ENCODE measurements at places on chromosomes 1 and 21.

DNA sequence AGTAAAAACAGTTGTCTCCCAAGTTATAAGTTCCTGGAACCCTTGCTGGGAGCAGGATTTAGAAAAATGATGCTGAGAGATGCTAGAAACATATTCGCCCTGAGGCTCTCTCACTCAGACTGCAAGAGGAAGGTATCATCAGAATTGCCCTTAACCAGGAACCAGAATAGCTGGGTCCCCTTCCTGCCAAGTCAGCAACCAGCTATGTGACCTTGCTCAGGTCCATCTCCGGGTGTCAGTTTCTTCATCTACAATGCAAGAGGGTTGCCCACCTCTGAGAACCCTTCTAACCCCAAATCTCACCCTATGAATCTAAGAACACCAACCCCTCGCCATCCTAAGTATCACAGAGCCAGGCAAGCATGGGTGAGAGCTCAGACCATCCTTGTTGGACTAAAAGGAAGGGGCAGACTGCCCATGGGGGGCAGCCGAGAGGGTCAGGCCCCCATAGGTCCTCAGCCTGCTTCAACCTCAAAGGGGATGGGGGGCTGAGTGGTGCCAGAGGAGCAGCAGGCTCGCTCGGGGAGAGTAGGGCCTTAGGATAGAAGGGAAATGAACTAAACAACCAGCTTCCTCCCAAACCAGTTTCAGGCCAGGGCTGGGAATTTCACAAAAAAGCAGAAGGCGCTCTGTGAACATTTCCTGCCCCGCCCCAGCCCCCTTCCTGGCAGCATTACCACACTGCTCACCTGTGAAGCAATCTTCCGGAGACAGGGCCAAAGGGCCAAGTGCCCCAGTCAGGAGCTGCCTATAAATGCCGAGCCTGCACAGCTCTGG lies 390 bp upstream of the S100A9 start:
- no peak for DNase-seq

DNA sequence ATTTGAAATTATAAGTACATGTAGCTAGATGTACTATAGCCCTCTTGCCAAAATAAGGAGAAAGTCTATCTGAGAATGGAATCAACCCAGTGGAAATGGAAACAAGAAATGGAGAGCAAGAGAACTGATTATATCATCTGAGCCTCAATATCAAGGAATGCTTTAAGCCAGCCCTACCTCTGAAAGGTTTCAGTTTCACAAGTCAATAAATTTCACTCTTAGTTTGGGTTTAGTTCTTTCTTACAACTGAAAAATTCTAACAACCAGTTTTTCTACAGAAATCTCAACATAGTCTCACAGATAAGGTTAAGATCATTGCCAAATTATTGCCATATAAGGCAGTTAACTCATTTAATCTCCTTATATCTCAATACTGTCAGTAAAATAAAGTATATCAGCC lies 80.0 kb downstream of the EPS15 start:
- no peak for DNase-seq

DNA sequence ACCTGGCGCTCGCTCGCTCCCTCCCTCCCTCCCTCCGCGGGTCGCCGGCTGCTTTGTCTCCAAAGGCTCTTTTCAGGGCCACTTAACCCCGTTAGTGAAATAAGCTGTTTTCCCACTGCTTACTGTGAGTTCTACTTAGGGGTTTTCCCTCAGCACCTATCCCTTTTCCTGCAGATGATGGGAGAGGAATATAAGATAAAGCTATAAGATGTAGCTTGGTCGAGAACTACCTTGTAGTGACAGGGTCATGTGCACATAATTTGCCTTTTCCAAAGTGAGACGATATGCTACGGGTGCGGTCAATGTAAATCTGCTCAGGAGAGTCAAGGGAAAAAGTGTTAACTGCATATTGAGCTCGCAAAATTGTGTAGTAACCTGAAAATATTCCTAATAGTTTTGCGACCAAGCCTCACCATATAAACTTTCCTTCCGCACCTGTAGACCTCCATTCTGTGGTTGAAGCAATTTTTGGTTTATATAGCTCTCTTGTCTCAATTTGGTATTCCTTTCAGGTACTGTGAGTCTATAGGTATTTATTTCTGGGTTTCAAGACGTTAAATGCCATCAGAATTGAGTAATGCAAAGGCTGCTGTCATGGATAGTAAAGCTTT lies 55.8 kb upstream of the BOLA1 start:
- no peak for DNase-seq

GRCh38 chr1:205504311-205505075 lies at the start of gene CDK18:
Gene CDK18, plus strand, starts transcription at chr1:205504669. Its CDS starts 18,499 bp downstream, at chr1:205523168.
- DNase-seq, result no peak

DNA sequence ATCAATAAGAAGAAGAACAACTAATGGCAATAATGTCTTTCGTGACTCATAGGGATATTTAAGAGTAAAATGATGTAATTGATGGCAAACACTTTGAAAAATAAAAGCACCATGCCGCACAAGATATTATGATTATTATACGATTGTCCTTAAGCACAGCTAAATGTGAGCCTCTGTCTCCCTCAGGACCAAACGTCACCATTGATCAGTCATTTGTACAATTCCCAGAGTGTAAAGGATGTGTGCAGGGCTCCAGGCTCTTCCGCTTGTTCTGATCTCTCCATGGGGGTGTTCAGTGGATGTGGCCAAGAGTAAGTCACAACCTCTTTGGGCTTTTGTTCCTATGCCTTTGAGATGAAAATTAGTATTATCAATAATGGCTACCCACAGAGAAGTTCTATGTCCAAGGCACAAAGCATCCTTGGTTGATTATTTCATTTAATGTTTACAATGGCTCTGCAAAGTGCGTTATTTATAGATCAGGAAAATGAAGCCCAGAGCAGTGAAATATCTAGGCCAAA lies 17.7 kb upstream of the C1orf87 start:
- no peak for DNase-seq

- DNase-seq, result no peak
Measured at GRCh38 chr1:33220676-33221384, 35.5 kb upstream of the ZNF362 start.

GRCh38 chr1:207856276-207857023 lies 54.5 kb downstream of the CD34 start:
- no peak for DNase-seq

- DNase-seq, result no peak
Measured at GRCh38 chr21:14602382-14602958, 56.4 kb upstream of the SAMSN1 start.

DNA sequence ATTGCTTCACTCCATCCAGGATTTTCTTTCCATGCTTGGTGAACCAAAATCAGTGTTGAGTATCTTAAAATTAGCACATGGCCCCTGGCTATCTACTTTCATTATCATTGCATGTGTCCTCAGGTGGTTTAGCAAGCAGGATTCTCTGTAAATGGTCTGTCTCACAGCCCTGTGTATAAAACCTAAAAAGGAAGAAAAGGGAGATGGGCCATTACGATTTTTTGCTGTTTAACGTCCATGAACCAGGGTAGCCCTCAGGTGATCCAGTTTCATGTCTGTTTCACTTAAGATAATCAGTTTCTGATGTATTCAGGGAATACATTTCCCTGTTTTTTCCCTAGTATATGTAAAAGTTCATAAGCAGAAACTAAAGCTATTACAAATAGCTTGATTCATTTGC lies 238.2 kb downstream of the NFIA start:
- no peak for DNase-seq

DNA sequence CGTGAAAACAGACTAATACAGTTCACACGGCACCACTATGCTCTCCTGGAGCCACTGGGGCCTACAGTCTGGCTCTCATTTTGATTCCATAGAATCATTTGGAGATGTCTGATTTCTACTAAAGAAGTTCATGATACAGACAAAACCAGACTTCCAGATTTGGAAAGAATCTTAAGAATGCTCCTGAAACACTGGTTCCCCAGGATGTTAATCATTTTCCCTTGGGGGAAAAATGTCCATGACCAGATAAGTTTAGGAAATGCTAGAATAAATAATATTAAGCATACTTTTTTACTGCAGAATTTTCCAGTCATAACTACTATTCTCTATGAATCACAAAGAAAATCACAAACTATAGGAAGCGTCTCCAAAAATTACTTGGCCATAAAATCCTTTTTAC lies 63.0 kb upstream of the RGS7 start:
- DNase-seq, result no peak

DNA sequence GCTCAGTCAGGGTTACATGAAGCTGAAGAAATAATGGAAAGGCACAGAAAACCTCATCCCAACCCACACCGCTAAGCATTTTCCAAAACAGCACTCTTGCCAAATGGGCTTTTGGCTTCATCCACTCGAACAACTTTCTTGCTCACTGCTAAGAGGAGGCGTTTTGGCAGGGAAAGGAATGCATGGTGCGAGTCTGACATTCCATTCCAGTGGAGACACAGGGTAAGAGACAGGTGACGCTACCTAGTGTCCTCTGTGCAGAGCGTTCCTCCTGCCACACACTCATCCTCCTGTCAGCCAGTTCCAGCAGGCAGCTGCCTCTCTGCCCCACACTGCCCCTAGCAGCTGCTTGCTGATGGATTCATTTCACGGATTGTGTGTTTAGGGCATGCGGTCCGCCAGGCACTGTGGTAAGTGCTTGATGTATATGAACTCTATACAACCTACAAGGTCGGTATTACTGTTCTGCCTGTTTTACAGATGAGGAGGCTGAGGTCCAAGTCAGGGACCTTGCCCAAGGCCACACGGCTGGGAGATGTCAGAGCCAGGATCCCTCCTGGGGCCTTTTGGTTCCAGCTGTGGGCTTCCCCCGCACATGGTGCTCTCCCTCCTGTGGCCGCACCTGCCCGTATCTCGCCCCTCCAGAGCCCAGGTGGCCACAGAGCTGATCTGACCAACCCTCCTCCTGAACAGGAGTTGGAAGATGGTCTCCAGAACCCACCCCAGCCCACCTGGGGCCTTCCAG lies 25.7 kb upstream of the BACE2 start:
- peak; percentile 47 for DNase-seq

- DNase-seq, result no peak
Measured at GRCh38 chr1:198253259-198253658, 96.5 kb downstream of the NEK7 start.

DNA sequence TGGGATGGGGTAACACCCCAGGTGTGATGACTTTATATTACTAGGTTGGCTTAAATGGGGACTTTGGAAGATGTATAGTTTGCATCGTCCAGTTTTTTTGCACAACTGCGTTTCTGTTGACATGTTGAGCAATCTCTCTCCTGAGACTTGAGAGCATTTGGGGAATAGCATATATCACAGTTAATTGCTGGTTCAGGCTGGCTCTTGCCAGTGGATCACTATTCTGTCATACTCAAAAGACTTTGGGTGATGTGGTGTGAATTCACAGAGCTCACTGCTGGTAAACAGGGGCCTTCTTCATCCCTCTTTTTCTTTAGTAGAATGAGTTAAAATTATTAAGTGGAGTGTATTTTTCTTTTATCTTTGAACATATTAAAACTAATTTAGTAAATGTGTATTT lies 44.3 kb downstream of the LHX9 start:
- no peak for DNase-seq

GRCh38 chr1:248752161-248753028 lies 3.2 kb downstream of the LYPD8 start:
- DNase-seq, result no peak

DNA sequence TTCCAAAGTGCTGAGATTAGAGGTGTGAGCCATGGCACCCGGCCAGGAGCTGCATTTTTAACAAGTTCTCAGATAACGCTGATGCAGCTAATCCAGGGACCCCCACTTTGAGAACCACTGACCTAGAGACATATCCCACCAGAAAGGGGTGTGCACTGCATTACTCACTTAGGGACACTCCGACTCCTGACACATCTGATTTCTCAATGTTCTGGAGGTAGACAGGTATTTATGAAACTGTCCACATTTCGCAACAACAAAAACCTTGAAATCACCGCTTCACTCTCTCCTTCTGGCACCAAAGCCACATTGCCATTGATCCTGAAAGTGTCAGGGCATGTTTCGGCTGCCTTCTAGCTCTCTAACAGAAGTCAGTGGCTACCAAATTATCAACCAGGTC lies 23.2 kb upstream of the CAMTA1 start:
- no peak for DNase-seq
